Iris pigment epithelial cell (primary cell): ENCODE measurements at places on chromosomes 3 and 15.

- no peak for DNase-seq
Observed at GRCh38 chr15:31571676-31572075, 245.0 kb downstream of the KLF13 start.

DNA sequence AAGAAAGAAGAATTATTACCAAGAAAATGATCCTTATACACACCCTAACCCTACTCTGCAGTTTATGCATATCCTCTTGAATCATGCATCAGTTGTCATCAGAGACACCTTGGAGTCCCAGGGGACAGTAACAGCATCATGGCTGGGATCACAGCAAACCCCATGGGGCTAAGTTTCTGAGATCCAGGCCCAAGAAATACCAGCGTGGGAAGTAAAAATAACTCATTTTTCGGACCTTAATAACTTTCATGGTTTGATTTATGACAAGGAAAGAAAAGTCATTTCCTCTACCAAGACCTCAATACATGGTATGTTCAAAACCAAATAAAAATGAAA is 38.8 kb upstream of the B3GNT5 start:
- no peak for DNase-seq

DNA sequence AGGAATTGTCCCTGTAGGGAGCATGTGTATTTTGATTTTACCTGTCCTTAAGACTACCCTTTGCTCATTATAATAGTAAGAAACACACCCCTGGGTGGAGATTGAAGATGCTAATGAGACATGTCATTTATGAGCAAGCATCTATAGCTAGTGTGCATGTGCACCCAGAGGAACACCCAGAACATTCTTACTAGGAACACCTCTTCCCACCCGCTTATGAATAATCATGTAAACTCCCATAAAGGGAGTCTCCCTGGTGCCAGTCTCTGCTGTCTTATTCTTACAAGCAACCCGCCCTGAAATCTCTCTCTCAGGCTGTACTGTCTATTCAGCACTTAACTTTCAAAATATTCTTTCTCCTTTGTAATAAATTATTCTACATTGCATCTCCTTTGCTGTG is 1227.3 kb downstream of the ROBO1 start:
- no peak for DNase-seq

DNA sequence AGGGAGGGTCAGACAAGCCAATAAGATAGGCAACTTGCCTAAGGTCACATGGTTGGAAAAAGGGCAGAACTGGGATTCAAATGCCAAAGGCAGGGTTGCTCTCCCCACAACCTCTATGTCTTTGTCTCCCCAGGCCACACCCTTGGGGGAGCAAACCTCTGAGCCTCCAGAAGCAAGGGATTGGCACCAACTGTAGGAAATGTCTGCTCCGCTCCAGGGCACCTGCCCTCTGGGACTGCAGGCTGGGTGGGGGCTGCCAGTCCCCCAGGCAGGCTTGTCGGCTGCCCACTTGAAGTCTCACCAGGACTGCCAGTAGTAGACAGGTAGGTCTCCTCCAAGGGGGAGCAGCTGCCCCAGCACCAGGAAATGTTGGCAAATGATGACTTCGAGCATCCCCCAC is 2.0 kb downstream of the FAM3D start:
- DNase-seq: no peak

DNA sequence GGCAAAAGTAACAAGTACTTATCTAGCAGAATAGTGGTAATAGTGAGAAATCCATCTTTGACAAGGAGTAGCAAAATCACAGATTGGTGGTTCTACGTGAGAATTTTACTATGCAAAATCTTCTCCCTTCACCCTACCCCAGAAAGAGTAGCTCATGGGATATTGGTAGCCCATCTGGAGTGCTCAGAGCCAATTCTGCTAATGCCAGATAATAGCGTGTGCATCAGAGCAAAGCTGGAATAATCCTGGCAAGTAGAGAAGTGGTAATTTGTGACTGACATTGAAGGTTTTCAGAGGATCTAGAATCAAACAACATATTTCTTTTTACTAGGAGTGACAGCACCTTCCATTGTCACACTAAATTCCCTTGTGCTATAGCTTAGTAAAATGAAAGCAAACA is 192.9 kb downstream of the ZBBX start:
- DNase-seq: no peak

- no peak for DNase-seq
Observed at GRCh38 chr3:129197321-129197720, 13.6 kb upstream of the CNBP start.

GRCh38 chr3:29144807-29145206 is 136.1 kb upstream of the RBMS3 start:
- peak; percentile 89 for DNase-seq

DNA sequence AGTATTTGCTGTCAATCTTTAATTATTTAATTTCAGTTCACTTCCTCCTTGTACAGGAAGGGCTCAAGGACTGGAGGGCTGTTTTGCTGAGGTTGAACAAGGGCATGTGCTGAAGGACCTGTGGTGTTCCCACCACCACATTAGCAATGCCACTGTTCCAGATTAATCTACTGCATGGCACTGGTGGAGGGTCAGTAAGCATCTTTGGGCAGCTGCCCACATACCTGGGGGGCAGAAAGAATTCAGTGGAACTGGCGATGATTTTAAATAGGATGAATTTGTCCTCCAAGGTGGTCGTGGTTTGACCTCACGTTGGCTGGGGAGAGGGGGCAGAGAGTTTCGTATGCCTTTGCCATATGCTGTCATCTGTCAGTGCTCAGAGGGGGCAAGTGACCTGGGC is 244.8 kb downstream of the TLE3 start:
- no peak for DNase-seq

DNA sequence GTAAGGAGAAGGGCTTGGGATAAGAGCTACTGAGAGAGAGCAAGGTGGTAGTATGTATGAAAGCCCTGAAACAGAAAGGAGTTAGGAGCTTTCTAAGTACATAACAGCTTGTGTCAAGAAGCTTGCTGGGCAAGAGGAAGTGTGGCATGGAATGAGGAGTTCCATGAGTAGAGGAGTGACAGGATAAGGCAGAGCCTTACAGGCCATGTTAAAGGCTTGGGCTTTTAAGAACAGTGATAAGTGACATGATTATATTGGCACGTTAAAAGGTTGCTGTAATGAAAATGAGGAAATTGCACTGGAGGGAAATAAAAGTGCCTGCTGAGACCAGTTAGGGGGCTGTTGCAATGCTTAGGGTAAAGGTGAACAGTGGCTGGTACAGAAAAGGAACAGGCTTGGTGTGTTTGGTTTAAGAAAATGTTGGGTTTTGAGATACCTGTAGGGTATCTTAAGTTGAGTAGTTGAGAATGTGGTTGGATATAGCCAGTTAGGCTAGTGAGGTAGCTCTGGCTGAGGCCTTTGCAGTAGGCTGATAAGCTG is 49.0 kb downstream of the MEF2A start:
- DNase-seq: no peak
